GM12878 (cell line): ENCODE measurements at places on chromosomes 12 and 14.
A peak's percentile ranks its signal among the peaks of the same experiment; 100 is the strongest.

- DNase-seq, result no peak
Observed at GRCh38 chr14:98069712-98070171, 1202.3 kb downstream of the BCL11B start.

GRCh38 chr14:61661471-61662400 is 33.6 kb upstream of the HIF1A start:
- DNase-seq, result peak; percentile 69

DNA sequence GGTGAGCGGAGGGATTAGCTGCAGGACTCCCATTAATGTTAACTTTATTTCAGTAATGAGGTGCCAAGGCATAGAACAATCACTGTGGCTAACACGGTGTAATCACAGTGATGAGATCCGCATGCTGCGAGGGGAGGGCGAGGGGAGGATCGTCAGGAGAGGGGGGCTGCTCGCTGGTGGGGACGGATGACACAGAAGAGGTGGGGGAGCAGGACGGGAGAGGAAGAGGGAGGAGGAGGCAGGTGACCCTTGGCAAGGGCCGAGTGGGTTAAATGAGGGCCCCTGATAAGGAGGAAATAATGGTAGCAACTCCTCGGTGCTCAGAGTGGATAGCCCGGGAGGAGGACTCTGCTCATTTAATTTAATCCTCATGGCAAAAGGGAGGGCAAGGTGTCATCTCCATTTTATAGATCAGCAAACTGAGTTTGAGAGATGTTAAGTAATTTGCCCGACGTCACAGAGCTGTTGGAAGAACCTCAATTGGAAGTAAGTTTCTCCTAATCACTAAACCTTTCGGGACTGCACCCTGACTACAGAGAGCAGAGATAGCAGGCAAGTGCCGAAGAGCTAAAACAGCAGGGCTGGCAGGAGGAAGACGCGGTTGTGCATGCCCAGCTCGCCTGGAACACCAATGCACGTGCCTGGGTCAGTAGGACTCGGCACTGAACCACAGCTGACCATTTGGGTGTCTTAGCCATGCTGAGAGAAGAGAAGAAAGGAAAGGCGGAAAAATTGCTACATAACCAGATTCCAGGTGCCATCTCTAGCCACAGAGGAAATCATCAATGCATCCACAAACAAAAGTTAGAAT is 43.0 kb downstream of the SPRING1 start:
- DNase-seq, result no peak

GRCh38 chr14:41623736-41624135 is 17.1 kb downstream of the LRFN5 start:
- DNase-seq, result no peak

DNA sequence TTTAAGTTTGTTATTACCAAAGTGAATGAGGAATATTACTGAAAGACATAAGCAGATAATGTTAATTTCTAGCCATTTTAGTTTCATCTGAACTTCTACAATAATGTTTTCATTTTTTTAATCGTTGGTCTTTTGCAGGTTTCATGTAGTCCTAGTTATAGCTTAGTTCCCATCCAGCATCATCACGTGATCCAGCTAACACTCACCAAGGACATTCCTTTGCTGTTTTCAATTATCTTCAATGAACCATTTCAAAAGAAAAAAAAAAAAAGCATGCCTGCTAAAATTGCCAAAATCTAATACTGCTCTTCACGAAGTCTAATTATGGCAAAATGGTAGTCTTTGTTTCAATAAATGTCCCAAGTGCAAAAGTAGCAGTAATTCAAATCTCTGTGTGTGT is 187.7 kb upstream of the ATXN7L3B start:
- DNase-seq, result no peak

DNA sequence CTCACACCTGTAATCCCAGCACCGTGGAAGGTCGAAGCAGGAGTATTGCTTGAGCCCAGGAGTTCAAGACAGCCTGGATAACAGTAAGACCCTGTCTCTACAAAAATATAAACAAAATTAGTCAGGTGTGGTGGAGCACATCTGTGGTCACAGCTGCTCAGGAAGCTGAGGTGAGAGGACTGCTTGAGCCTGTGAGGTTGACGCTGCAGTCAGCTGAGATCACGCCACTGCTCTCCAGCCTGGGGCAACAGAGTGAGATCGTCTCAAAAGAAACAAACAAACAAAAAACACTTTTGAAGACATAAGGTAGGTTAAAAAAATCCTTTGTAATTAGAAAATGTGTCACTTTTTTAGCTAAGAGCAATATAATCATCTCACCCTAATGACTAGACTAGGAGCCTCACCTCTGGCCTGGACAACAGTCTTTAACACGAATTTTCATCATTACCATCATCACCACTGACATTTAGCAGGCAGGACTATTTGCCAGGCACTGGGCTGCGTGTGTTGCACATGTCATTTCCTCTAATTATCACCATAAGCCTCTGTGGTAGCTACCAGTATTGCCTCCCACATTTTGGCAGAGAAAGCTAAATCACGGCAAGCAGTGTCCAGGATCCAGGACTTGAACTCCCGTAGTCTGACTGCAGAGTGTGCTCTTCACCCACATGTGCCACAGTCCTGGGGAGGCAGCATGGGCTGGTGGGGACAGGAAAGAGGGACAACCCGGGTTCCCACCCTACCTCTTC is 4.6 kb upstream of the SYCP3 start:
- peak; percentile 67 for DNase-seq

GRCh38 chr12:92132288-92132687 is 13.4 kb downstream of the BTG1 start:
- DNase-seq, result no peak

GRCh38 chr14:64891839-64892375 is 12.2 kb upstream of the SPTB start:
- peak; percentile 36 for DNase-seq

DNA sequence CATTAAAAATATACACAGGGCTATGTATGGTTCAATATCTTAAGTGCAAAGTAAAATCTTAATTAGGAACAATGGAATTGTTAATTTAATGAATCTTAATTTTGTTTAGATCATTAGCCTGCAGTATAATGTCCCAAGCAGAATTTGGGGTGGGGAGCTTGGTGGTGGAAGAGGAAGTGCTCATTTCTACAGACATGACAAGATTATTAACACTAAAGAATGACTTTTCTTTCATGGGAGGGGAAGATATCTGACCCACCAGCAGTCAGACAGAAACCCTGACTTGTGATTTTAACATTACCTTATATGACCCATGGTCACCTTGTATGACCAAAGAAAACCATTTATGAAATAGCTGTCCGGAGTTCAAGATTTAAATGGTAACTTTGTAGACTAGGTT is 41.3 kb upstream of the HIF1A start:
- DNase-seq, result no peak

DNA sequence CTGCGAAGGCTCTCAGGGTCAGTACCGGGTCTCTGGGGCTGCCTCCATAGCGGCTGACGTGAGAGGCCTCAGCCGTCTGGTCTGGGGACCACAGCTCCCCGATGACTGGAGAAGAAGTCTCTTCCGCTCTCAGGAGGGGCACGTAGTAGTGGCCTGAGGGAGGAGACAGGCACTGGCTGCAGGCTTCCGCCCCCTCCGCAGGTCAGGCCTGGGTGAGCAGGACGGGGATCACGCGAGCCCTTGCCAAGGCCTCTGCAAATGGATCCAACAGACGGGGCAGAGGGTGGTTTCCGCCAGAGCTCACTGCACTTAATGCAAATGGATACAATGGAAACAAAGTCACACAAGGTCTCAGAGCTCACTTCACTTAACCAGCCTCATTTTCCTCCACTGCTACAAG is 24.7 kb downstream of the ANKLE2 start:
- DNase-seq, result no peak

GRCh38 chr14:91254461-91254860 is 10.0 kb upstream of the GPR68 start:
- no peak for DNase-seq

GRCh38 chr14:74670726-74671411 is 42.0 kb downstream of the AREL1 start:
- DNase-seq, result no peak

- DNase-seq, result no peak
Observed at GRCh38 chr14:94646481-94646880, 34.3 kb downstream of the SERPINA3 start.

- DNase-seq, result no peak
Observed at GRCh38 chr14:70168406-70168805, 20.3 kb downstream of the SLC8A3 start.

DNA sequence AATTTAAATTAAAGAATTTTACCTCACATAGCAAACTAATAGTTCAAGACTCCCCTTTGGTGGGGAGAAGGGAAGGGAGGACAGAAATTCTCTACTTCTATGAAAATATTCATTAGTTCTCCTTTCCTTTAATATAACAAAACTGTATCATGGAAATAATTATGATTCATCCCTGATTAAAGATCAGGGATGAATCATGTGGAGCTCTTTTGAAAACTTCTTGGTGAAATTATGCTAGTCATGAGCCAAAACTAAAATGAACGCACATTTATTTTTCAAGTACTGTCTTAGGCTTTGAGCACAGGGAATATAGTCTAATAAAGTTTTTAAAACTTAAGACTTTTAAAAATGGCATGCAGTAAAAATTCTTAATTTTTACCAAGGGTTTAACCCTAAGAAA is 17.1 kb downstream of the TMBIM4 start:
- no peak for DNase-seq

- DNase-seq, result peak; percentile 53
Observed at GRCh38 chr14:54532111-54533012, 22.7 kb downstream of the CGRRF1 start.

- no peak for DNase-seq
Observed at GRCh38 chr14:82565825-82566224, 1032.2 kb upstream of the SEL1L start.

DNA sequence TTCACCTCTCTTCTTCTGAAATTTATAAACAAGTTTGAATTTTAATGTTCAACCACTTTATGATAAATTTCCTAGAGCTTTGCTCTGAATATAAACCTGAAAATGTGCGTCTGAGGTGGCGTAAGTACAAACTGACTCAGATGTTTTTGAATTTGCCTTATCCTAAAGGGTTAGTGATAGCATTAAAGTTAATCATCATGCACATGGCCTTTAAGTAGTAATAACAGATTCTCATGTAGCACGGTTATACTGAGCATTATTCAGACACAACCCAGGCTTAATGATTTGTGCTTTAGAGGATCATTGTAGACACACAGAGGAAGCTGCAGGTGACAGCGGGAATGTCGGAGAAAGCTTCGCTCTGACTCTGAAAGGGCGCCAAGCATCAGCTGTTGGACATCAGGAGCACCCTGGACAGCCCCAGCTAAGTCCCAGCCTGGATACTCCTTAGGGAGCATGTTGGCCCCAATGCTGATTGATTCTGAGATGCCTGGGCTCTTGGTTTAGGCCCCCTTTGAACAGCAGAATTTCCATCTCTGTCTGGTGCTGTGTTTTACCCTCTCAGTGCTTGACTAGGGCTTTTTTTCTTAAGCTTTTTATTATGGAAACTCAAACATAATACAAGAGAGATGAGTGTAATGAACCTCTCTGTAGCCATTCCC is 91.1 kb downstream of the PLXNC1 start:
- DNase-seq, result no peak

- peak; percentile 35 for DNase-seq
Observed at GRCh38 chr12:28543021-28543890, 353.0 kb downstream of the CCDC91 start.

GRCh38 chr12:76519538-76519937 is 40.0 kb downstream of the OSBPL8 start:
- DNase-seq, result no peak
